NCI-H1092 treated with DMSO at 0.1 percent for 48 hours (cell line): ENCODE measurements at places on chromosomes 2 and 18.

DNA sequence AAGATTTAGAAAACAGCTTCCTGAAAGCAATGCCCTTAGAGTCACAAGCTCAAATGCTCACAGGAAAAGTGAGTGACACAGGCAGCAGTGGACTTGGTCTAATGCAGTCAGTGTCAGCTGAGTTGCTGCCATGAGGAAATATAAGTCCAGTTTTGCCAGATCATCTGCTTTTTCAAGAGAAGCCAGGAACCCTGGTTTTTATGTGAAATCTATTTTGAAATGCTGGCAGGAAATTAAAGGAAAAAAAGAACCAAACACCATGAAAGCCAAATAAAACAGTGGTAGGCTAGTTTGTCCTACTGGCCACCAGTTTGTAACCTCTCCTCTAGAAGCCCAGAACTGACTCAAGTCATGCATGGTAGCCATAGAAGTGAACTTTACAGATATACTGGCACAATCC is 109.2 kb downstream of the THADA start:
- DNase-seq, result no peak

DNA sequence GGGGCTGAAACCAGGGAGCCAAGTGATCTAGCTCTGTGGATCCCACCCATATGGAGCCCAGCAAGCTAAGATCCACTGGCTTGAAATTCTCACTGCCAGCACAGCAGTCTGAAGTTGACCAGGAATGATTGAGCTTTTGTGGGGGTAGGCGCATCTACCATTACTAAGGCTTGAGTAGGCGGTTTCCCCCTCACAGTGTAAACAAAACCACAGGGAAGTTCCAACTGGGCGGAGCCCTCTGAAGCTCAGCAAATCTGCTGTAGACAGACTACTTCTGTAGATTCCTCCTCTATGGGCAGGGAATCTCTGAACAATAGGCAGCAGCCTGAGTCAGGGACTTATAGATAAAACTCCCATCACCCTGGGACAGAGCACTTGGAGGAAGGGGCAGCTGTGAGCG is 96.7 kb downstream of the CCDC148 start:
- no peak for DNase-seq

DNA sequence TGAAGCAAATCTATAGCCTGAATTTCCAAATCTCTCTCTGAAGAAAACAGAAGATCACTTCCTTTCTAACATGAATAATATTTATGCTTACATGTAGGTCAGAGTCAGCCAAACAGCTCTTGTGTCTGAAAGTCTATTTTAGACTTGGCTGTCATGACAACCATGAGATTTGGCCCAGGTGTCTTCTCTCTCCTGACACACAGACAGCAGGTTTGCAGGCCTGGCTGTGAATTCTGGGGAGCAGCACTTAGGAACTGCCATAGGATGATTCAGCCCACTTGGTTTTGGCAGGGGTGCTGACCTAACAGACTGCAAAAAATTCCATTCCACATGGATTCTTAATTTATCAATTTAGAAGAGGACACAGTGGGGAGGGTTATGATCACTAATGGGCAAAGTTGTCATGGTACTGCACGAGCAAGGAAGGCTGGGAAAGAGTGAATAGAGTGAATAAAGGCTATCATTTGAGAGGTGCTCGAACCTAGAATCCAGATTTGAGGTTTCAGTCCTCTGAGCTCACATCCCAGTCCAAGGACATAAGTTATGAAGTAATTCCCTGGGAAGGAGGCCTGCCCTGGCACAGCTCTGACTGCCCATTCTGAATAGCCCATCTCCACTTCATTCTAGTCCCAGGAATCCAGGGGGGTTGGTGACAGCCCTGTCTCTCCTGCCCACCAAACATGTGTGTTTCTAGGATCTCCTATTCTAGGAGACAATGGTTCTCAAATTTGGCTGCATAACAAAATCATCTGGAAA is 453.9 kb upstream of the TRIB2 start:
- peak; percentile 3 for DNase-seq

DNA sequence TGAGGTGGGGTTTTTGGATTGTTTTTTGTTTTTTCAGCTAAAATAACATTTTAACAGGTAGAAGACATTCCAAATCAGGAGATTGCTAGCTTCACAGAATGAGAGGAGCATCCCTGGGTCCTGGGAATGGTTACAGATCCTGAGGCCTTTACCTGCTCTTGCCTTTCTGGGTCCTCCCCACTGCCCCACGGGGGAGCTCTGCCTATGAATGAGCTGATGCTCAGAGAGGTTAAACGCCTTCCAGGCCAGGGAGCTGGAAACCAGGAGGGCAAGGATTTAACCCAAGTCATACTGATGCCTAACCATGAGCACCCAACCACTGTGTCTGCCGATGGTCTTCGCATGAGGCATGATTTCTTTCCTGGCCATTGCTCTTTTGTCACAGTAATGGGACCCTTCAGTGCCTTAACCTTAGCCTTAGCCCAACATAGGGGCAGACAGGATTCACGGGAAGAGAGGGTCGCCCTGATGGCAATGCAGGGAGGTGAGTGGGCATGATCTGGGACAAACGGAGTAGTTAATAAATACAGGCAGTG is 16.1 kb downstream of the MOCOS start:
- no peak for DNase-seq

DNA sequence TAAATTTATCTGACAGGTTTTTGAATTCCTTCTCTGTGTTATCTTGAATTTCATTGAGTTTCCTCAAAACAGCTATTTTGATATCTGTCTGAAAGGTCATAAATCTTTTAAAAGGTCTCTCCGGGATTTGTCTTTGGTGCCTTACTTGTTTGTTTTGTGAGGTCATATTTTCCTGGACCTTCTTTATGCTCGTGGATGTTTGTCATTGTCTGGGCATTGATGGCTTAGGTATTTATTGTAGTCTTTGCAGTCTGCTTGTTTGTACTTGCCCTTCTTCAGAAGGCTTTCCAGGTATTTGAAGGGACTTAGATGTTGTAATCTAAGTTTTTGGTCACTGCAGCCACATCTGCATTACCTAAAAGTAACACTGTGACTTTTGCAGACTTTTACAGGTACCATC is 355.2 kb downstream of the PARD3B start:
- DNase-seq, result no peak

DNA sequence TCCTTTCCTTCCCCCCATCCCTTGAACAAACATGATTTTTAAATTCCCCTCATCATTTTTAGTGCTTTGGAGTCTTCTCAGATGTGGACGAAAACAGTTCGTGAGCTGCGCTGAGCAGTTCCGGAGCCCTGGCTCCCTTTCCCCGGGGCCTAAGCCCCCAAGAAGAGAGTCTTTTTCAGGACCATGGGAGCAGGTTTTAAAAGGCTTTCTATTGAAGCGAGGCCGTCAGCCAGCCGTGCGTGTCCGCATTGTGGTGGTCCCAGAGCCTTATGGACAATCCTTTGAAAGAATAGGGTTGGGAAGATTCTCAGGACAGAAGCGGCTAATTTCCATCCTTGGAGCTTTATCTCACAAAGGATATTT is 290.7 kb downstream of the SOX11 start:
- DNase-seq, result no peak

- DNase-seq, result peak; percentile 46
These were observed at the start of gene TNFRSF11A for GRCh38 chr18:62324917-62325805. Gene TNFRSF11A, plus strand, starts transcription at chr18:62325310. Its CDS starts 43 bp downstream, at chr18:62325353.

DNA sequence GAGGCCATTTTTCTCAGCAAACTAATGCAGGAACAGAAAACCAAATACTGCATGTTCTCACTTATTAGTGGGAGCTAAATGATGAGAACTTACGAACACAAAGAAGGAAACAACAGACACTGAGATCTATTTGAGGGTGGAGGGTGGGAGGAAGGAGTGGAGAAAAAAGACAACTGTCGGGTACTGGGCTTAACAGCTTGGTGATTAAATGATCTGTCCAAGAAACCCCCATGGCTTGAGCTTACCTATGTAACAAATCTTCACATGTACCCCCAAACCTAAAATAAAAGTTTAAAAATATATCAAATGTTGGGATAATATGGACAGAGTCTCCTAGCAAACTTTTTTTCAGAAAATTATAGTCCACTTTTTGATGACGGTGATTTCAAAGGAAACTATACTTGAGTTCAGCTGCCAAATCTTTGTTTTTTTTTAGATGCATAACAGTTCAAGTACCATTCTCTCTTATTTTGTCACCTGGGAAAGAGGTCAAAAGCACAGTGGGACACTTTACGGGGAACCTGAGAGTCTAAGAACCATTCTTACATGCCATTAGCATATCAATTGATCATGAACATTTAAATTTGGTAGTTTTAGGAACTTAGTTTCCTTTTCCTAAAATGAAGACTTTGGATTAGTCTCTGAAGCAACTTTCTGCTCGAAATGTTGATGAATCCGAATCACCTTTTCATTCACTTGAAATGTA is 835.0 kb downstream of the NRXN1 start:
- no peak for DNase-seq

DNA sequence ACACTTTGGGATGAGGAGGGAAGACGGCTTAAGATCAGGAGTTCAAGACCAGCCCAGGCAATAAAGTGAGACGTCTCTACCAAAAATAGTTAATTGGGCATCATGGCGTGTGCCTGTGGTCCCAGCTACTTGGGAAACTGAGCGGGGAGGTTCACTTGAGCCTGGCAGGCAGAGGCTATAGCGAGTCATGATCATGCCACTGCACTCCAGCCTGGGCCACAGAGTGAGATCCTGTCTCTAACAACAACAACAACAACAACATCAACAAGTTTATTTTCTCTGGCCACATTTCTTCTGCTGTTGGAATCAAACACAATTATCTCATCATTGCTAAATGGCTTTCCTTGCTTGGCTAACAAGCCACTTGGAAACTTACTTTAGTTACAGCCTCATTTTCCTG is 13.4 kb downstream of the NIFK start:
- DNase-seq, result no peak
